ENCODE measurements at places on chromosomes 12 and 14.
A peak's percentile ranks its signal among the peaks of the same experiment; 100 is the strongest.

GRCh38 chr12:131943389-131943788 lies 6.4 kb upstream of the EP400 start:
- DNase-seq: no peak

DNA sequence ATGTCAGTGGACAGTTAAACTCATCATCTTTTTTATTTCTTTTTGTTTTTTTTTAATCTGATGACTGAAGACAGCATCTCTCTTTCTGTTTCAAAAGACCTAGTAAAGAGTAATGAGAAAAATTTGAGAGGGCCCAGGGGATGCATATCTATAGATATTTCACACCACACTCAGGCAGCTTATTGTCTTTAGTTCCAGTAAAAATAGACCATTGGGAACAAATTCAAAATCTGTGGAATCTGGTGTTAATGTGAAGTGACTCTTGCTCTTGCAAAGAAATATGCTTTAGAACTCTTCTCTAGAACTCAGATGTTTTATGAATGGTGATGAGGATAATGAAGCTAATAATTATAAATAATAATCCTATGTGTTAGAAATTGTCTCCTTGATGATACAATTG lies 214.5 kb upstream of the ATP2B1 start:
- no peak for DNase-seq

DNA sequence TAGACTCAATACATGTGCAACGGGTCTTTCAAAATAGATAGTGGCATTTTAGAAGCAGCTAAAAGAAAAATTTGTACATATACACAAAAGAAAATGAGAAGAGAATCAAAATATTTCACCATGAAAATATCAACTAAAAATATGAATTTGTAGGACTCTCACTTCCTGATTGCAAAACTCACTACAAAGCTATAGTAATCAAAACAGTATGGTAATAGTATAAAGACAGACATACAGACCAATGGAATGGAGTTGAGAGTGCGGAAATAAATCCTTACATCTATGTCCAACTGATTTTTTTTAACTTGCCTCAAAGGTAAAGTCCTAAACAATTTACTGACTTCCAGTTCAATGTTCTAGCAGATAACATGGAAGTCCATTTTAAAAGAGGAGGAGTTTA lies 13.1 kb downstream of the C2CD5 start:
- DNase-seq: no peak

GRCh38 chr14:23162005-23162404 lies 21.5 kb downstream of the SLC7A8 start:
- no peak for DNase-seq

- DNase-seq: peak; percentile 41
These were observed 82.7 kb downstream of the BCL11B start for GRCh38 chr14:99189201-99189801.

DNA sequence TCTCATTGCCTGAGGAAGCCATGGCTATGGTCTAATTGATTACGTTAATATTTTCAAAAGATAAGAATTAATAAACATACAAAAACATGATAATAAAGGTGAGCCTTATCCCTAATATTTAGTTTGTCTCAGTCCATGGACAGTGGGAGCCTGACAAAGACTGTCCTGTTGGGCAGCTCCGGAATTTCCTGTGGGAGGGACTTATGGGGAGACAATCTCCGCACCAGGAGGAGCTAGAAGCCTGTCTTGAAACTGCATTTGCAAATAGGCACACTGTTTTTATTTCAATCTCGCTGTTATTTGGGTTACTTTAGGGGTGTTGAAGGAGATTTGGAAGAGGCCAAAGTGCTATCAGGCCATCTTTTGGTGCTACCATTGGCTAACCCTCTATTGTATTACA lies 50.8 kb upstream of the ZDHHC17 start:
- DNase-seq: no peak

DNA sequence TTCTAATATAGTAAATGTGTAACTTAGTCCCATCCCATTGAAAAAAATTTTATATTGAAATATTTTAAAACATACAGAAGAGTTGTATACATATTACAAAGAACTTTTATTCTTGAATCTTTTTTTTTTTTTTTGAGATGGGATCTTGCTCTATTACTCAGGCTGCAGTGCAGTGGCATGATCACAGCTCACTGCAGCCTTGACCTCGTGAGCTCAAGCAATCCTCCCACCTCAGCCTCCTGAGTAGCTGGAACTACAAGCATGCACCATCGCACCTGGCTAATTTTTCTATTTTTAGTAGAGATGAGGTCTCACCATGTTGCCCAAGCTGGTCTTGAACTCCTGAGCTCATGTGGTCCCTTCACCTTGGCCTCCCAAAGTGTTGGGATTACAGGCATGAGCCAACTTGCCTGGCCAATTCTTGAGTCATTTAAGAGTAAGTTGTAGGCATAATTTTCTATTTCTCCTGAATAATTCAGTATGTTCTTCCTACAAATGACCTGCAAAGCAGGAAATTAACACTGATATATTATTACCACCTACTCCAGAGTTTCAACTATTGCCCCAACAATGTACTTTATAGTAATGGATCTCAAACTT lies 153.0 kb upstream of the BMP4 start:
- no peak for DNase-seq

DNA sequence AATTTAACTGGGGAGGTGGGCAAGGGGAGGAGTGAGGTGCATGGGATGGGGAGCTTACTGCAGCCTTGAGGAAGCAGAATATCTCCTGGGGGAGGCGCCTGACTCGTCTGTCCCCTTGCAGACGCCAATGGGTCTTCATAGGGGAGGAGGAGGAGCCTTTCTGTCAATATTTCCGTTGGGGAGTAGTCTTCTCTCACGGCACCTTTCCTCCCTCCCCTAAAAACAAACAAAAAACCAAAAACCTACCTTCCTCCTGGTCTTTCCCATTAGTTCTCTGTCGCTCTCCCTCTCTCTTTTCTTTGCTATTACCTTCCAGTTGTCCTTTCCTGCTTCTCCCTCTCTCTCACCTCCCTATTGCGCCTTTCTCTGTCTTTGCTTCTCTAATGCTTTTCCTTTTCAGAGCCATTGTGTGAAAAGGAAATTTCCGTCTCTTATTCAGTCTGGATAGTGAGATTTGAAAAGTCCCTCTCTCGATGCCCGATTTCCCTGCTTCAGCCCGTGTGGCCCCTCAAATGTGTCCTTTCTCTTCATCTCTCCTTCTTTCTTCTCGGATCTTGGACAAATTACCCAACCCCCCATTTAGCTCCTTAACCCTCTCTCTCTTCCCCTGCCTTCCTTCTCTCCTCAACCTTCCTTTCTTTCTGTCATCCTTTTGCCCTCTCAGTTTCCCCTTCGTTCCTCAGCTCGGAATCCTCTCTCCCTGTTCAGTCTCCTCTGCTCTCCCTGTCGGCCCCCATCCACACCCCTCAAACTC lies 5.9 kb downstream of the GPR84 start:
- DNase-seq: peak; percentile 50

DNA sequence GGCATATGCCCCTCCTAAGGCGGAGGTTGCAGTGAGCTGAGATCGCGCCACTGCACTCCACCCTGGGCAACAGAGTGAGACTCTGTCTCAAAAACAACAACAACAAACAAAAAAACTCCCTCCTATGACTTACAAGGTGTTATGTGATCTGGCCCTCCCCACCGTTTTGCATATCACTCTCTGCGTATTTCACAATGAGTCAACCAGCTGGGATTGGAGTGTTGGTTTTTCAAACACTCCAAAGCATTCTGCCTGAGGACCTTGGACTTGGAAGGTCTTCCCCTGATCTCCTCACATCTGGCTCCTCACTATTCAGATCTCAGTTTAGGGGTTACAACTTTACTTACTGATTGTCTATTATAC lies 14.0 kb downstream of the MANSC1 start:
- DNase-seq: no peak

GRCh38 chr14:59831121-59831730 lies 39.4 kb downstream of the RTN1 start:
- DNase-seq: no peak

- DNase-seq: no peak
These were observed 312.4 kb downstream of the RPAP3 start for GRCh38 chr12:47393403-47393790.

DNA sequence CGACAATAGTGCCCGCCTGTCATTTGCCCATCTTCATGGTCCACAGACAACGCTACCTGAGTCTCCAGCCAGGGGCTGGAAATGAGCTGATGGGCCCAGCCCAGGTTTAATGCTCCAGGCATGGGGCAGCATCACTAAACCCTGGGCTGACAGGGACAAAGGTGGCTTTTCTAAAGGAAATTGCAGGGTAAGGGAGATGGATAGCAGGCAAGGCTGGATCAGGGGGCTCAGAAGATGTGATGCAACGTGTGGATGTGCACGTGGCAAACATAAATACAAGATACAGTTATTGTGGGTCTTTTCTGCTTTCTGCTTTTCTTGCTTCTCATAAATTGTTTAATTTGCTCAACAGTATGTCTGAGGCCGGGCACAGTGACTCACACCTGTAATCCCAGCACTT lies 3.7 kb upstream of the MMP17 start:
- DNase-seq: no peak

- DNase-seq: no peak
These were observed 914 bp upstream of the CCND2 start for GRCh38 chr12:4272424-4273272.

GRCh38 chr12:42585154-42585840 lies 4.2 kb downstream of the PRICKLE1 start:
- no peak for DNase-seq

GRCh38 chr14:40312296-40312695 lies 880.1 kb upstream of the FBXO33 start:
- no peak for DNase-seq

GRCh38 chr14:69553252-69553651 lies 21.4 kb downstream of the CCDC177 start:
- peak; percentile 57 for DNase-seq

DNA sequence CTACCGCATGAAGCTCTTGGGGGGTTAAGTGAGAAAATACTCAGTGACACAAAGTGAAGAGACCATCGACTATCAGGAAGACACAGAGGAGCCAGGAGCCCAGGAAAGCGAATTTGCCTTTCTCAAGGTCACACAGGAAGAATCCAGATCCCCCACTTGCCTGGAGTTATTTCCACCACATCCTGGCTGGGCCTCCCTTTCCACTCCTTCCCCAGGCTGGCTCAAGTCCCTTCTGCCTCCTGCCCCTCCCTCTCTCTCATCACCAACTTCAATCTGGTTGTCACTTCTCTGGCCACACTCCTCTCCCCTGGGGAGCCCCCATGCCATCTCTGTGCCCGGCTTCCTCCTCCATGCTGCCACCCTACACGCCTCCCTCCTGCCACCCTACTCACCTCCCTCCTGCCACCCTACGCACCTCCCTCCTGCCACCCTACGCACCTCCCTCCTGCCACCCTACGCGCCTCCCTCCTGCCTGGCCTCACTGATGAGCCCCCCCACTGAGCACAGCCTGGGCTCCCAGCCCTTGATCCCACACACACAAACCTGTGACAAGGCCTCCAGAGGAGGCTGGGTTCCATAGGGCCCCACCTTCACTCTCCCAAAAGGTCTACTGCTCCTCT lies 6.3 kb downstream of the SCNN1A start:
- DNase-seq: no peak

GRCh38 chr14:105526776-105527380 lies 495 bp downstream of the TMEM121 start:
- no peak for DNase-seq

DNA sequence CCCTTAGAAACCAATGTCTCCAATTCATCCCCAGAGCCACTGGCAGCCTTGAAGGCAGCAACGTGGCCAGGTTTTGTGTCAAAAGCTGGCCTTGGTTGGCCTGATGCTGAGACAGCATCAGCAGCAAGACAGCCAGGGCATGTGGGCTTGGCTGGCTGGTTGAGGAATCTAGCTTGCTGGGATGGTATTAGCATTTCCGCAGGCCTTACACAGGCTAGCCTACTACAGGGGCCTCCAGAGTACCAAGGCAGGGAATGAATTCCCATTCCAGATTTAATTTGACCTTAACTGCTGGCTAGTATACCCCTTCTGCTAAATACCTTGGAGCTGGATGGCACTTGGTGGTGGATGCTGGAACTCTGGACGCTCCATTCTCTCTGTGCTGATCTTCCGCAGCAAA lies 15.8 kb downstream of the NGDN start:
- no peak for DNase-seq

- no peak for DNase-seq
These were observed 285.5 kb downstream of the GLT1D1 start for GRCh38 chr12:129138776-129139175.

- no peak for DNase-seq
These were observed 117.6 kb upstream of the MGAT4C start for GRCh38 chr12:86373813-86374212.

DNA sequence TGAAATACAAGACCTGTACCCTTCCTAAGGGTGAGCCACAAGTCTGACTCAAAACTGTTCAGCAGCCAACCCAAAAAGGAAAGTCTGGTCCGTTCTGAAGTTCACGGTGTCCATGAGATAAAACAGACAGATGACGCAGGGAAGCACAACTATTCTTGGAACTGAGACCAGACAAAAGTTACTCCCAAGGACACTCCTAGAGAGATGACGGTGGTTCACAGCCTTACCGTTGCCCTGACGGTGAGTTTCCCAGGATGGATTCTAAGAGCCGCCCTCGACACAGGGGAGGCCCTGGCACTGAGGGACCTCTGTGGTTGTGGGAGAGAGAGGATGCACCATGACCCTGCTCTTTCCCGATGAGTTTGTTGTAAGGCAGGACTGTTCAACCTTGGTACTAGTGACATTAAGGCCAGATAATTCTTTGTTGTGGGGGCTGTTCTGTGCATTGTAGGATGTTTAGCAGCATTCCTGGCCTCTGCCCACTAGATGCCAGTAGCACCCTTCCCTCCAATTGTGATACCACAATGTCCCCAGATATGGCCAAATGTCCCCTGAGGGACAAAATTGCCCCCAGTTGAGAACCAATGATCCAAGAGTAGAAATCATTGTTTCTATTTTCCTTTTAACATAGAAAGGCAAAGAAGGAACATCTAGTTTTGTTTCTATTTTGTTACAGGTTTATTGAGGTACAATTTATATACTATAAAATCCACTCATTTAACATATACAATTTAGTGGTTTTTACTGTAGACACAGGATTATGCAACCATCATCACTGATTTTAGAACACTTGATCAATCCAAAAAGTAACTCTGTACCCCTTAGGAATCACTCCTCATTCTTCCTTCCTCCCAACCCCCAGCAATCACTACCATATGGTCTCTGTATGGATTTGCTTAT lies 23.0 kb downstream of the OR10P1 start:
- DNase-seq: no peak

GRCh38 chr12:116094475-116094874 lies 183.0 kb downstream of the MED13L start:
- DNase-seq: no peak

Measured in AG08395 (cell line).